ENCODE measurements at places on chromosomes 2 and 18. TPM values are rescaled to one million over a fixed set of nuclear protein-coding genes. Genes with fewer than 3 reads are reported as not detected.

CPO gene
- not detected for total RNA-seq

DNA sequence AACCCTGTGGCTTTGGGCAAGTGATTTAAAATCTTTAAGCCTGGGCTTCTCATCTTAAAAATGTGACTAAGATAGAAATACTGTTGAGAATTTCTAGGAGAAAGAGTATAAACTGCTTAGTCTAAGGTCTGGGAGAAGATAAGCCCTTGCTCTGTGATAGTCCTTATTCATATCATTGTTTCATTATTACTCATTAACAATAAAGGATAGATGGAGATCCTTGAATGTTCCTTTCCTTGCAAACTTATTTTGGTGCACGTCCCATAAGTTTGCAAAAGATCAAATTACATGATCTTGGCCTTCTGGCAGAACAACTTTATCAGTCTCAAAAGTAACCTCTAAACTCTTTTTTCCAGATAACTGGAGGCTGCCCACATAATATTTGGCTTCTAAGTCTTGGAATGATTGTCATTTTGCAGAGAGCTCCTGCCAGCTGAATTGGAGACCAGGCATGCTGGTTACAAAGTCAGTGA lies 138.3 kb downstream of the FAM124B start:
- no peak for DNase-seq

DNA sequence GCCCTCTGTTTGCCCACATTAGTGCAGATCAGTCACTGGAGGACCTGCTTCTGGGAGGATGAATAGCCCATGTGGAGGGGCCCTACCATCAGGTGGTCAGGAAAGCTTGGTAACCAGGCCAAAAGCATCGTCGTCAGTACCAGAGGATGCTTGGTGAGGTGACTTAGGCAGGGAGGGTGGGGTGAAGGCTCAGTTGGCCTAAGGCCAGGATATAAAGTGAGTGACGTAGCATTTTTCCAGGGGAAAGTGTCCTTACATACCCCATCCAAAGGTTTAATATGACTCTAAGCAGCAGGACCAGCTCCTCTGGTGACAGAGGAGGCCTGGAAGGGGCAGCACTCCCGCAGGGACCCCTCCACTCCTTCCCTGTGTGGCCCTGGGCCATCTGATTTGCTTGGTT lies 27.7 kb upstream of the DNMT3A start:
- no peak for DNase-seq

DNA sequence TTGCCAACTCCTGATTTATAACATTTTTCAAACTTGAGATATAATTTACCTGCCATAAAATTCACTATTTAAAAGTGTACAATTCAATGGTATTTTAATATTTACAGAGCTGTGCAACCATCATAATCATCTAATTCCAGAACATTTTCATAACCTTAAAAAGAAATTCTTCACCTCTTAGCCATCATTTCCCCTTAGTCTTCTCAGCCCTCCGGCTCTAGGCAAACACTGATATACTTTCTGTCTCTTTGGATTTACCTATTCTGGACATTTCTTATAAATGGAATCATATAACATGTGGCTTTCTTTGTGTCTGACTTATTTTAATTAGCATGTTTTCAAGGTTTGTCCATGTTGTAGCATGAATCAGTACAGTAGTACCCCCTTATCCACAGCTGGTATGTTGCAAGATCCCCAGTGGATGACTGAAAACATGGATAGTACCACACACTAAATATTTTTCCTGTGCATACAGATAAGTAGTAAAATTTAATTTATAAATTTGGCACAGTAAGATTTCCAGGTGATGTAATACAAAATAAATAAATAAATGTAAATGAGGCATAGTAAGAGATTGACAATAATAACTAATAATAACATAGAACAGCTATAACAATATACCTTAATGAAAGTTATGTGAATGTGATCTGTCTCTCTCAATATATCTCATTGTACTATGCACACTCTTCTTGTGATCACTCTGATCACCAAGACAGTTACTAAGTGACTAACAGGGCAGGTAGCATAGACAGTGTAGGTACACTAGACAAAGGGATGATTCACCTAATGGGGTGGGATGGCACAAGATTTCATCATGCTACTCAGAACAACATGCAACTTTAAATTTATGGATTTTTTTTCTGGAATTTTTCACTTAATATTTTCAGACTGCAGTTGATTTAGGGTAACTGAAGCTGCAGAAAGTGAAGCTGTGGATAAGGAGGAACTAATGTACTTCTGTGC lies 73.1 kb downstream of the RAB3GAP1 start:
- DNase-seq, result no peak
